ENCODE measurements at places on chromosomes 7 and 10.
A peak's percentile ranks its signal among the peaks of the same experiment; 100 is the strongest.

DNA sequence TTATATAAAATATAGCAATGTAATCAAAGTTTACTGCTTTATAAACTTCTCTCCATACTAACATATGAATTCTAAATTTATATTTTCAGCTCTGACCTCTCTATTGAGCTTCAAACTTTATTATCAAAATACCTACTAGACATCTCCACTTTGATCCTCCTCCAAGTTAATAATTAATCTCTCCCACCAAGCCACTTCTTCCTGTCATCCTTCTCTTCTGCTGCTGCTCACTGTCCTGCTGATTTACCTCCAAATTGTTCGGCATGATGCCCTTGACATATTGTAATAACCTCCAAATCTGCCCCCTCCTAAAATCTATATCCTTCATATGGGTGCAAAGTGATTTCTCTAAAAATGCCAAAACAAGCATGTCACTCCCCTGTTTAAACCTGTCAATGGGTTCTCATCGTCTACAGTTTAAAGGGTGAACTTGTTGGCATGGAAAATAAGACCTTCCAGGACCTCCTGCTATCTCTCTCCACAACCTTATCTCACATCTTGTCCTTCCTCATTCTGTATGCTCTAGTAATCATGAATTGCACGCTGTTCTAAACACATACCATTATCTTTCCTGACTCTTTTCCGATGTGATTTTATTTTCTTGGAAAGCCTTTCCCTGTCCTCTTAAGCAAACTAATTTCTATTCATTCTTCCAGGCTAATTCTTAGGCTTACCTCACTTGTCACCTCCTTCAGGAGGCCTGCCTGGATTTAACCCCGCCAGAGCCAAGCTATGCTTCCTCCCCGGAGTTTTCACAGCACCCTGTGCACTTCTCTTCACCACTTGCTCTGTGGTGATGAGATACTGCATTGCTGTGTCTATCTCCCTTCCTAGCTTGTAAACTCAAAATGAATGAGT is 52.1 kb upstream of the STK17A start:
- no peak for DNase-seq

- no peak for DNase-seq
These were observed 117.5 kb upstream of the UNC5B start for GRCh38 chr10:71094712-71095390.

DNA sequence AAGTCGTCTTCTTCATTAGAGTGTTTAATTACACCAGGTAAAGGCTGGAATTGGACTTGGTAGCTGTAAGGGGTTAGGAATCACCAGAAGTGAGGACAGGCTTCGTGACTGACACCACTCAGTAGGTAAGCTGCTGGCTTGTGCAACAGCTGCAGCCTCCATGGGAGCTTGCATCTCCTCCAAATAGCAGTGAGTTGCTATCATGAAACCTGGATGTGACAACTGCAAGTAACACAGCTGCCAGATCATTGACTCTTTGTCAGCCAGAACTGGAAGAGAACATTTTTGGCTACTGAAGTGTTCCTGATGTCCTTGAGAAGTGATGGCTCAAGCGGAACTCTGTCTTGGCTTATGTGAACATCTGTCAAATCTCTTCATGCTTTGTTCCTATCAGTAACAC is 64.1 kb upstream of the MSRB2 start:
- DNase-seq = no peak

DNA sequence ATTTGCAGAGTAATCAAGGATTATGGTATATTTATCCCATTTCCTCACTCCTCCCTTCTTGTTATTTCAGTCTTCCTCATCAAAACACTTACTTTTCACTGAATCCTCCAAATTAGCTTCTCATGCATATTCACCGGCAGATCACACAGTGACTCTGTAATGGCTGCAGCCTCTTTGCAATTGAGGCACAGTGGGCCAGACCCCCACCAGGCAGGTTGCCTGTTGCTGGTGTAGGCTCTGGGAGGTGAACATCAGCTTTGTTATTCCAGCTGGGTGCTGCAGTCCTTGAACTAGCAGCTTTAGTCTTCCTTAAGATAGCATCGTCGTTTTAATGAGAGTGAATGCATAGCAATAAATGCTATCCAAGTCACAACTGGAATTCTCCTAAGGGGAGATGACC is 449.3 kb downstream of the CNTNAP2 start:
- DNase-seq = no peak

GRCh38 chr10:110326351-110327032 is 21.8 kb upstream of the SMNDC1 start:
- DNase-seq = peak; percentile 78

GRCh38 chr7:139080905-139081304 is 28.6 kb downstream of the ZC3HAV1 start:
- DNase-seq = no peak

DNA sequence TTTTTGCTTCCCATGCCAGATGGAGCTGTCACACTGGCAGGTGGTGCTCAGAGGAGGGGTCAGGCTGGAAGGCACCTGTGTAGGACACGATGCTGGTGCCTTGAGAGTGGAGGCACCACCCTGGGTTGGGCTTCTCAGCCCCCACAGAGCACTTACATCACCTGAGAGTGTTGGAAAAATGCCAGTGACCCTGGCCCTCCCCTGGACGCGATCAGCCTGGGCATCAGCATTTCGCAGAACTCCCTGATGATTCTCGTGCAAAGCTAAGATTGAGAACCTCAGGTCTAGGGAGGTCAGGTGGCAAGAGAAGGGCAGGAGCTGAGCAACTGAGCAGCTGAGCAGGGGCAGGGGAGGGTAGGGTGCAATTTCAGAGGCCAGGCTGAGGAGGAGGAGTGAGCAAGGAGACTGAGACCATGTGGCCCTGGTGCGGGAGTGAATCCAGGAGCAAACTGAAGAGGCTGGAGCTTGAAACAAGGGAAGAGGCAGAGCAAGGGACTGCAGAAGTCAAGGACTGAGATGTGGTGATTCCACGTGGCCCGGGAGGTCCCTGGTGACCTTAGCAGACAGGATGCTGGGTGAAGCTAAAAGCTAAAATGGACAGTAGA is 24.7 kb upstream of the GRID1 start:
- no peak for DNase-seq

GRCh38 chr10:33180390-33180789 is 154.1 kb downstream of the NRP1 start:
- DNase-seq = no peak

GRCh38 chr10:103546401-103546800 is 52.9 kb downstream of the NEURL1 start:
- no peak for DNase-seq

DNA sequence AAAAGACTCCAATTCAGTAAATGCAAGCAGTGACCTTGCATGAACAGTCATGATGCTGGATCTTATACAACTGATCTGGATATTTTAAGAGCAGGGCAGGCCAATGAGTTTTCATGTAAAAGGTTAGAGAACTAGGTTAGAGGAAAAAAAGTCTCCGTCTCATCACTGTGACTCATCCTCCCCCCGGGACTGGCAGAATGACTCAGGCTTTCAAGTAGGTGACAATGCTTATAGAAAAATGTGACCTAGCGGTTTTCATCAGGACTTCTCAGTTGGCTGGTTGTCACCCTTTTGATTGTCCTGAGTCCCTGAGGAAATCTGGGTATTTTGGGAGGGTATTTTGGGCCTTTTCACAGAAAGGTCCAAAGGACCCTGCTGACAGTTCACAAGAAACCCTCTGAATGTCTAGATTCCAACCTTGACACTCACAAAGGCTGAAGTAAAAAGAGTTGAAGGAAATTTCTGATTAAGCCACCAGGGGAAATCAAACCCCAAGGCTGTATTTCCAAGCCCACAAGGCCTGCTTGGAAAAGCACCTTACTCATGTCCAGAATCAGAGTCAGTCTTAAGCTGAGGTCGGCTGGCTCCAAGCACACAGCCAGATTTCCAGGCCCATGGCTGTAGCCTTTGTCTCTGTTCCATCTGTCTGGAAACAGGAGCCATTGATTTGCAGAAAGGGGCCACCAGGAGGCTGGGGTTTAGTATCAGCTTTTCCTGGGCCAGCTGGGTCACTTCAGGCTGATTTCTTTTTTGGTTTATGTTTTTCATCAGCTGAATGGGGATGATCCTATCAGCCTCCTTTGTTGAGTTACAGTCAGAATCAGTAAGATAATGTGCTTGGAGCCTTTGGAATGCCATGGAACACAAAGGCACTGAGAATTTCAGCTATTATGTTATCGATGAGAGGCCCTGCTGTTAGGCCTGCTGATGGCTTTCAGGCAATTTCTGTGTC is 226.4 kb upstream of the HABP2 start:
- DNase-seq = peak; percentile 77

DNA sequence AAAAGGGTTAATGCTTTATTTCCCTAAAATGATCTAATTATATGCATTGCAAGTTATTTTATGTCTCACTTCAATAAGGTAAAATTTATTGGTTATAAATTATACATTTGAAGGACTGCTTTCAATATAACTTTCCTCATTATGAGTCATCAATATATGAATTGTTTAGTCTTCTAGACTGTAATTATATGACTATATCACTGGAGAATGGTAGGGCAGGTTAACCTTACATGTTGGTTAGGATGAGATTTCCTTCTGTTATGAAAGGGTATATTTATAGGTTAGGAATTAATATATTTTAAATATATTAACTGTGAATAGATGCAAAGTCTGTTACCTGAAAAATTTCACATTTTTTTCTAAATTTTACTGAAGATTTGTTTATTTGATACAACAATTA is 406.4 kb upstream of the ETV1 start:
- DNase-seq = no peak

DNA sequence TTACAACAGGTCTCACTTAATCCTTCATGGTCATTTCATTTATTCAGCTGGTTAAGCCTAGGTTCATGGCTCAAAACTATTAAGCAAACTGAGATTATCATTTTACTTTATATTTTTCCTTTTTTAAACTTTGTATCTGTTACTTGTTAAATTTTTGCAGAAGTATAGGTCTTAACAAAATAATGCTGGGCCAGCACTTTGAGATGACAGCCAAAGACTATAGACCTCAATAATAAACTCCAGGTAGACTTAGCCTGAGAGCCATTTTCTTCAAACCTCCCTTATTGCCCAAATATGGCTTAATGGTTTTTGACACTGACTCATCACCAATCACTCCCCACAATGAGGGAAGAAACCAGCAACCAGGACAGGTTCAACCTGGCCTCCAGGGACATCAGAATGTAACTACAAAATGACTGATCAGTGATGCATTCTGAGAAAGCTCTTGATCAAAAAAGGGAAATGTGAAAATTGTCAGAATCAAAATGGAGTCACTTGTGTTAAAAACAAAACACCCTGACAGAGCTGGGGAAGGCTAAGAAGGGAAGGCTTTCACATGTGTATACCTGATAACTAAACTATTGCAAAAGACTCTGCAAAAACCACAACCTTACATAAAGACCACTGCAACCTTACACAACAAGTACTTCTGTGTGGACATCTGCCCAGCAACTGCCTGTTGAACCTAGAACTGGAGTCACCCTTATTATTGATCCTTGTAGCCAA is 2.1 kb upstream of the CCDC126 start:
- DNase-seq = no peak

- DNase-seq = no peak
These were observed 122.1 kb upstream of the SFMBT2 start for GRCh38 chr10:7532723-7533498.

- peak; percentile 47 for DNase-seq
These were observed 23.6 kb downstream of the BZW2 start for GRCh38 chr7:16669581-16669980.

DNA sequence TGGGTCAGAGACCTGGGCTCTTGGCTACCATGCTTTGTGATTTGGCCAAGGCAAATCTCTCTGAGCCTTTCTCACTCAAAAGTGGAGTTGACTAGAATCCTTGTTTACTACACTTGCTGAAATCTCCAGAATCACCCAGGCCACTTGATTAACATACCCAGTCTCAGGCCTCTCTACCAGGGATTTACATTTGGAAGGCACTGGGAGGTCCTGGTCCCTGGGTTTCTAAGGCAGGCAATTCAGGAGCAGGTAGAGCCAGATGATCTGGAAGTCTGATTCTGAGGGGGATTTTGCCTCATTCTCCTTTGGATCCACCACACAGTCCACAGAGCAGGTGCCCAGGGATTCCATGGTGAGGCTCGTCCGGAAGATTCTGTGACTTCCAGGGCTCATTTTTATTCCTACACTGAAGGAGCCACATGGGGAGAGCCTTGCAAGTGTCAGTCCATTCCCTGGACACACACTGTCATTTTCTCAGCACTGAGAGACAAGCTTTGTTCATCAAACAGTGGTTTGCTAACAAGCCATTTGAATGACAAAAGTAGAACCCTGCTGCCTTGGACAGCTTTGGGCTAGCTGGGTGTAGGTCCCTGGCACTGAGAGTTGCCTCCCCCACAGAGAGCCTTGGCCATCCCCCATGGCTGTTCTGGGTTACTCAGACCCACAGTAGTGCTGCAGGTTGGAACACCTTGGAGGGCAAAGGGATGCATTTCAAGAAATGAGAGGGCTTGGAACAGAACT is 74.2 kb downstream of the NOC3L start:
- no peak for DNase-seq

DNA sequence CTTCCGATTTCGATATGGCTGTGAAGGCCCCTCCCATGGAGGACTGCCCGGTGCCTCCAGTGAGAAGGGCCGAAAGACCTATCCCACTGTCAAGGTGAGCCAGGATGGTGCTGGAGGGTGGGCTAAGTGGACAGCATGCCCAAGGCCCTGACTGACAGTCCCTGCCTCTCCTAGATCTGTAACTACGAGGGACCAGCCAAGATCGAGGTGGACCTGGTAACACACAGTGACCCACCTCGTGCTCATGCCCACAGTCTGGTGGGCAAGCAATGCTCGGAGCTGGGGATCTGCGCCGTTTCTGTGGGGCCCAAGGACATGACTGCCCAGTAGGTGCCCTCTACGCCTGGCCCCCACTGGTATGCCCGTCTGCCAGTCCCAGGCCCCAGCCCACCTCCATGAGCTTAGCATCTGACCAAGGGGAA is 1.2 kb downstream of the NFKB2 start:
- DNase-seq = no peak

DNA sequence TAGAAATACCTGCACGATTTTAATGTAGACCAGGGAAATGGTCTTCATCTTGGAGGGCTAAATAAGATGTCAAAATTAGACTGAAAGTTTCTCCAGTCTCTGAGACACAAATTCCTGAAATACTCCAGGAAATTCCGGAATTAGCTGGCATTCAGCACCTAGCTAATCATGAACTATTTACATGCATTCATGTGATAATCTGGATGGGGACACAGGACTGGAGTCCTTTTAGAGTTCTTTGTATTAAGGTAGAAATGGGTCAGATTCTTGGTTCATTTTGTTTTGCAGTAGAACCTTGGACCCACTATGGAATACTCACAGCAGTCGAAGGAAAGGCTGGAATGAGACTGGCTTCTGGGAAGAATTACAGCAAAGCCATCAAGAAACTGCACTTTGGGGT is 65.3 kb upstream of the MDFIC start:
- no peak for DNase-seq
